PC-3 (cell line): ENCODE measurements at places on chromosomes 4 and X. TPM values are rescaled to one million over a fixed set of nuclear protein-coding genes. Genes with fewer than 3 reads are reported as not detected.

DNA sequence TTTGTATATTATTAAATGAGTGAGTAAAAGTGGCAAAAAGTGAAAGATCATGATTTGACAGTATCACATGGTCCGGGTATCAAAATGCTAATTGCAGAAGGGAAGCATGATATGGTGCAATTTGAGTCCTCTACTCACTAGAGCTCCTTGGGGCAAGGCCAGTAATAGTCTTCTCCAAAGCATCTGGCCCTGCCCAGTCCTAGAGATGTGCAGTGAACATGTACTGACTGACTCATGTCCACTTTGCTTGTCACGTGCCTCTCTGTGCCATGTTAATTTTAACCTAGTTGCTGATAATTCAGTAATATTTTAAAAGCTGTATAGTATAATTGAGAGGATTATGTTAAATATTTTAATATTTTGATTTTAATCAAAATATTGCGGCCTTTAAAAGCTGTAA, 54.6 kb upstream of the TENM3 start:
- no peak overlapping the region for H3K27ac ChIP-seq
- no peaks in the 10 kb centered on the region for H3K36me3 ChIP-seq
- H3K4me1 ChIP-seq: no peaks in the 10 kb centered on the region
- DNase-seq: no peak

DNA sequence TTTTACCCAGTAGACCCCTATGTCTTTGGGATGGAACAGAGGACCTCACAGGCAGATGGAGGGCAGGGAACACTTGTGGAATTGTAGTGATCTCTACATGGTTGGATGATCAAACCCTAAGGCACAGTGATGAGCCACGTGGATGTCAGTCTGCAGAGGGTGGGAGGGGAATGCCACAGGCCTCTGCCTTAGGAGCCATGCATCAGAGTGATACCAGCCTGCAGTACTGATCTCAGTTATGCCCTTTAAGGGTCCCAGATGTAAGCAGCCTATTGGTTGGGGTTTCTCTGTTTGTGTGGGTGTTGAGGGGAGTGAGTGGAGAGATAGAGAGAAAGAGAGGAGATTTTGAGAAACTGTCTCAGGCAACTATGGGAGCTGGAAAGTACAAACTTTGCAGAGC, 39.9 kb upstream of the XAGE1B start:
- H3K27me3 ChIP-seq: no peaks in the 10 kb centered on the region
- H3K4me1 ChIP-seq: no peaks in the 10 kb centered on the region
- no peak overlapping the region for H3K4me3 ChIP-seq
- no peak for DNase-seq
- no peak overlapping the region for H3K27ac ChIP-seq

DNA sequence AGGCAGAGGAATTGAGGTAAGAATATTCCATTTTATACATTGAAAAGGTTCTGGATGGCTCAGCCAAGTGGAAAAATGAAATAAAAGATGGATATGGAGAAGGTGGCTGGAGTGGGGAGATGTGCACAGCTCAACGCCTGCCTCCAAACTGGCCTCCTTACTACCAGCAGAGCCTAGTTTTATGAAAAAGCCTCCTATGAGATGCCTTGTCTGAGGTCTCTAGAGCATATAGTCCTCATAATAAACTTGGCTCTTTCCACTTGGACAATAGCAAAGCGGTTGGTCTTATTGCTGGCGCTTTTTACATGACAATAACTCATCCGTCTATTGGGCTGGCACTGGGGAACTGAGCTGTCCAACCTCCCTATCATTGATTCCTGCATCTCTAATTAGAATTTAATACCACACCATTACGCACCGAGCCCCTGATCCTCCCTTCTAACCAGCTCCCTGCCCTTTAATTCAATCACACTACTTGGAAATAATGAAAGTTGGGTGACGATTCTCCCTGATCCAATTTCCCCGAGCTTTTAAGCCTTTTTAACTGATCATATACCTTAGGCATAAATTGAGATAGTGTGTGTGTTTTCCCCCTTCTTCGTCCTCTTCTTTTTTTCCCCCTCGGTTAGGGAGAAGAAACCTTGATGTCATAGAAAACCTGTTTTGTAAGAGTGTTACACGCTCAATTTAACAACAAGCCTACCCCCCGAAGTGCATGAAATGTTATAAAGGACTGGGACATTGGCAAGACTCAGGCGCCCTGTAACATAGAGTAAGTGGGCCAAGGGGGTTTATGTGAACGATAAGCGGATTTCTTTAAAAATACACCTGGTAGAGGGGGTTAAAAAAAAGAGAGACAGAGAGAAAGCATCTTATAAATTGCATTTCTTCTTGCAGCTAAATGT, at the start of gene PHOX2B:
Gene PHOX2B, minus strand, starts transcription at position 155 of the 905 bp plus-strand sequence. Its CDS starts 115 bp downstream, at position 40.
- no peak within 1 kb of the TSS for H3K27ac ChIP-seq
- no peaks in the 10 kb centered on the region for H3K4me1 ChIP-seq
- H3K36me3 ChIP-seq: no peaks in the 10 kb centered on the region
- H3K4me3 ChIP-seq: no peak within 1 kb of the TSS
- H3K27me3 ChIP-seq: peaks cover 67% of the 10 kb centered on the region

- no peak overlapping the region for H3K4me3 ChIP-seq
- H3K27me3 ChIP-seq: no peaks in the 10 kb centered on the region
- H3K27ac ChIP-seq: no peak overlapping the region
- H3K36me3 ChIP-seq: no peaks in the 10 kb centered on the region
These were observed 787.5 kb downstream of the FSTL5 start for GRCh38 chr4:161376275-161376674.

GRCh38 chr4:115396034-115396433, 282.6 kb upstream of the NDST4 start:
- no peak for DNase-seq
- no peaks in the 10 kb centered on the region for H3K36me3 ChIP-seq
- no peaks in the 10 kb centered on the region for H3K4me1 ChIP-seq
- H3K27ac ChIP-seq: no peak overlapping the region
- no peaks in the 10 kb centered on the region for H3K27me3 ChIP-seq

DNA sequence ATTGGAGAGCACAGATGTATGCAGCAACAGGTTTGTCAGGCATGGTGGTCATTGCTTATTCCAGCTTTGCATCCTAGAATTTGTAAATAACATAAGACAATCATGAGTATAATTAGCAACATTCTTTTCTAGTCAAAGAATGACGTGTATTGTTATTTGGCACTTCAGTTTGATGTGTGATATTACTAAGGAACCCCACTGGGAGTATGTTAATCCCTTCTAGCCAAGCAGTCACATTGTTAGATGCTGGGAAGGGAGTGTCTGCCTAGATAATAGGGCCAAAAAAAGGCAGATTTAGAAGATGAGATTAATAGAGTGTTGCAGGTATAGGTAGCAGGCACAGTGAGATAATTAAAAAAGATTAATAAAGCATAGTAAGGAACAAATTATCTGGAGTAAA, 159.2 kb upstream of the WDFY3 start:
- H3K27me3 ChIP-seq: no peaks in the 10 kb centered on the region
- H3K4me3 ChIP-seq: no peak overlapping the region
- H3K4me1 ChIP-seq: no peaks in the 10 kb centered on the region
- DNase-seq: no peak

GRCh38 chr4:136281307-136281706, 1251.0 kb downstream of the PCDH18 start:
- H3K4me3 ChIP-seq: no peak overlapping the region
- H3K4me1 ChIP-seq: no peaks in the 10 kb centered on the region
- no peaks in the 10 kb centered on the region for H3K27me3 ChIP-seq

DNA sequence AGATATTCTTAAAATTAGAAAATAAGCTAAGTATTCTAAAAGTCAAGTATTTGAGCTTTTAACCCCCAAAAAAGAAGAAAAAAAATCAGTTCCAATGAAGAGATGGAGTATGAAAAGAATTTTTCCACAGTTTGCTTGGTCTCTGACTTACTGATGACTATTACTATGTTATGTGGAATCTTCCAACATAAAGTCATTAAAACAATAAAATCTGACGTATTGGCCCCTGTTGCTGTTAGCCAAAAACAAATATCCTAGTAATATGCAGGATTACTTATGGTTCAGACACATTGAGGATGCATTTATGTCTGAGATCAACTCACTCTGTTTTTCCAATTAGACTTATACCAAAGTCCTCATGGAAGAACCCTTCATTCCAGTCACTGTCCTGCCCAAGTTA, 517.2 kb upstream of the ADGRL3 start:
- H3K4me3 ChIP-seq: no peak overlapping the region
- H3K27ac ChIP-seq: peak overlapping the region; percentile 89
- H3K27me3 ChIP-seq: no peaks in the 10 kb centered on the region
- H3K36me3 ChIP-seq: no peaks in the 10 kb centered on the region
- peaks cover 24% of the 10 kb centered on the region for H3K4me1 ChIP-seq

GRCh38 chrX:153644356-153645125, 2.5 kb upstream of the DUSP9 start:
- H3K4me1 ChIP-seq: no peaks in the 10 kb centered on the region; the same call in 1 of the 2 replicates
- H3K36me3 ChIP-seq: no peaks in the 10 kb centered on the region
- DNase-seq: no peak
- H3K4me3 ChIP-seq: no peak overlapping the region

GRCh38 chr4:158671915-158672806, at the start of gene ETFDH:
Gene ETFDH (plus strand): TSS chr4:158672296. CDS start chr4:158672457, 161 bp downstream.
- no peaks in the 10 kb centered on the region for H3K27me3 ChIP-seq
- H3K4me3 ChIP-seq: peak within 1 kb of the TSS; percentile 76
- peak; percentile 96 for DNase-seq
- peaks cover 12% of the 10 kb centered on the region for H3K4me1 ChIP-seq
- peak within 1 kb of the TSS; percentile 67 for H3K27ac ChIP-seq

DNA sequence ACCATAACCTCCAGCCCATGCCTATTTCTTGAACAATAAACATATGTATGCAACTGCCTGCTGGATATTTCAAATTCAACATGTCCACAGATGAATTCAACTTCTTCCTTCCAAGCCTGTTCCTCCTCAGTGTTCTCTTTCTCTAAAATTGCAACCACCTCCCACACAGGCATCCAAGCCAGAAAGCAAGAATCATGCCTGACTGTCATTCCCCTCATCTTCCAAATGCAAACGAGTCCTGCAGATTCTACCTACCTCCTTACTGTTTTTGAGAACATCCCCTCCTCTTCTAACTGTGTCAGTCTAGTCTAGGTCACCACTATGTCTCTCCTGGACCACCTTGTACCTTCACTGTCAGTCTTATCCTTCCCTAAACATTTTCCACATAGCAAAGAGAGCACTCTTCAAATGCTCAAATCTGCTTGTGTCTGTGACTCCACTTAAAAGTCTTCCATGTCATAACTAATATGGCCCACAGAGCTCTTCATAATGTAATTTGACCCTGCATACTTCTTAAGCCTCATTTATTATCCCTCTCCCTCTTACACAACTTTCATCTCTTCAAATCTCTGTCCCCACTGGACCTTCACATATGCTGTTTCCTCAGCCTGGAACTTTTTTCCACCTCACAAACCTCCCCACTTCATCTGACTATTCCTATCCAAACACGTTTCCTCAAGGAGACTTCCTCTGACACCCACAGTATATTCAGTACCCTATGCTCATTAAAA, 25.7 kb downstream of the MAPK10 start:
- H3K27ac ChIP-seq: no peak overlapping the region
- H3K36me3 ChIP-seq: no peaks in the 10 kb centered on the region
- no peaks in the 10 kb centered on the region for H3K27me3 ChIP-seq
- H3K4me1 ChIP-seq: peaks cover 12% of the 10 kb centered on the region

GRCh38 chr4:19399001-19399400, 852.7 kb upstream of the SLIT2 start:
- DNase-seq: peak; percentile 73
- H3K27ac ChIP-seq: no peak overlapping the region
- H3K27me3 ChIP-seq: no peaks in the 10 kb centered on the region
- H3K36me3 ChIP-seq: no peaks in the 10 kb centered on the region
- H3K4me1 ChIP-seq: 0 out of 2 replicates have a peak, but pooled peaks cover 6% of the 10 kb centered on the region

DNA sequence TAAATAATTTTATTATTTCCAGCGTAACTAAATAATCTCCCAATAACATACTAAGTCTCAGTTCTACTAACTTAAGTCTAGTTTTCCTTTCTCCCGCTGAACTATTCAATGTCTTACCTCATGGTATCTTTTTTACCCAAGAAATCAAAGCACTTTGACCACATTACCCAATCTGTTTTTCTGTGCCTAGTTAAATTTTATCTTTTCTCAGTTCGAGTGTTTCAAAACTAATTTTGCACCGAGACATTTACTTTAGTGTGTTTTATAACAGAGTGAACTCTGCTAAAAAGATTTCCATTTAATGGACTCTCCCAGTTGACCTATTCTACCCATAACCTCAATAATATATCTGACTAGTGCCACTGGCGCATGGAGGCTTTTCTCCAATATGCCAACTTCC, 67.6 kb upstream of the IRF2 start:
- H3K27me3 ChIP-seq: no peaks in the 10 kb centered on the region
- H3K4me1 ChIP-seq: no peaks in the 10 kb centered on the region
- no peak for DNase-seq
- no peak overlapping the region for H3K4me3 ChIP-seq
- no peaks in the 10 kb centered on the region for H3K36me3 ChIP-seq

GRCh38 chr4:102825261-102826091, 1.9 kb downstream of the UBE2D3 start:
- H3K27ac ChIP-seq: peak overlapping the region; percentile 99
- H3K4me3 ChIP-seq: peak overlapping the region; percentile 93
- H3K4me1 ChIP-seq: peaks cover 30% of the 10 kb centered on the region

- peaks cover 11% of the 10 kb centered on the region; the same call in 1 of the 2 replicates for H3K36me3 ChIP-seq
- DNase-seq: no peak
- H3K4me1 ChIP-seq: peaks cover 24% of the 10 kb centered on the region
- no peak overlapping the region for H3K27ac ChIP-seq
- H3K4me3 ChIP-seq: no peak overlapping the region
These were observed 13.2 kb downstream of the TNIP2 start for GRCh38 chr4:2742823-2743517.

DNA sequence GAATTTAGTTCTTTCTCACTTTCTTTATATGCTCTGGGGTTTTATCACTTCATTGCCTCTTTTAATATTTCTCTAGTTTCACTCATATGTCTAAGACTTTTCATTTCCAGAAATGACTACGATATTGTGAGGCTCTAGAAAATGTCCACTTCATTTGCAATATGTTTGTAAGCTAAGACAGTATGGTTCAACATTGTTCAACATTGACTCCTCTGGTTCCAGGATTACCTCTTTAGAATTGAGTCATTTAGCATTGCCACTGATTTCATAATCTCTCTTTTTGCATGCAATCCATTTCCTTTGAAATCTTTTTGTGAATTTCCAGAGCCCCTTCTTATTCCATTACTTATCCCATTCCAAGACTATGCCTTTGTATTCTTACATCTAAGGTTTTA, 32.3 kb downstream of the BBS12 start:
- no peaks in the 10 kb centered on the region for H3K36me3 ChIP-seq
- H3K4me3 ChIP-seq: no peak overlapping the region
- H3K4me1 ChIP-seq: peaks cover 16% of the 10 kb centered on the region
- H3K27ac ChIP-seq: peak overlapping the region; percentile 28
- no peaks in the 10 kb centered on the region for H3K27me3 ChIP-seq

DNA sequence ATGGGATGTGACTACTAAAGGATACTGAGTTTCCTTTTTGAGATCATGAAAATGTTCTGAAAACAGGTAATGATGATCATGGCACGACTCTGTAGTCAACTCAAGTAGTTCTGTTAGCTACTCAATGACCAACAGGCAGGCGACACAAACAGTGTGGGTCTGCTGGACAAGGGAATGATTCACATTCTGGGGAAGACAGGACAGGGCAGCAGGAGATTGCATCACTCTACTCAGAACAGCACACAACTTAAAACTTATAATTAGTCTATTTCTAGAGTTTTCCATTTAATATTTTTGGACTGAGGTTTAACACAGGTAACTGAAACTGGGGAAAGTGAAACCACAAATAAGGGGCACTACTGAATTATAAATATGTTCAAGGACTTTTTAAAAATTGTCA, 365.2 kb downstream of the PRDM5 start:
- no peaks in the 10 kb centered on the region for H3K4me1 ChIP-seq
- H3K4me3 ChIP-seq: no peak overlapping the region

MAGEC3 gene
- not detected in 2 replicates for total RNA-seq

SLC9B1 gene
- total RNA-seq: not detected in 2 replicates

KLKB1 gene
- not detected in 2 replicates for total RNA-seq

FTSJ1 gene
- 175 and 189 TPM in 2 replicates for total RNA-seq

SLC34A2 gene
- total RNA-seq: not detected in 2 replicates

BEND2 gene
- total RNA-seq: not detected in 2 replicates

GRIA2 gene
- total RNA-seq: not detected in 2 replicates

XAGE1B gene
- total RNA-seq: not detected in 2 replicates
